ENCODE measurements at places on chromosomes 16 and 17. TPM values are rescaled to one million over a fixed set of nuclear protein-coding genes. Genes with fewer than 3 reads are reported as not detected.

The EIF3CL gene
- 204 TPM for polyA plus RNA-seq

The DPEP3 gene
- not detected for polyA plus RNA-seq

The SLC35G6 gene
- not detected for polyA plus RNA-seq

The XPO6 gene
- 148 TPM for polyA plus RNA-seq

The VAT1 gene
- 149 TPM for polyA plus RNA-seq

The HES7 gene
- polyA plus RNA-seq, result 0.34 TPM

The PRR35 gene
- polyA plus RNA-seq, result not detected

The OTOP2 gene
- polyA plus RNA-seq, result not detected

The SCN4A gene
- polyA plus RNA-seq, result 0.01 TPM

The FBXW10B gene
- 0.93 TPM for polyA plus RNA-seq

The RAP1GAP2 gene
- 25.0 TPM for polyA plus RNA-seq

The ZG16 gene
- not detected for polyA plus RNA-seq

The RNF40 gene
- 45.7 TPM for polyA plus RNA-seq

The KIF19 gene
- polyA plus RNA-seq, result not detected

The CCR7 gene
- polyA plus RNA-seq, result 0.20 TPM

The SOX8 gene
- polyA plus RNA-seq, result not detected

The PSMD7 gene
- 125 TPM for polyA plus RNA-seq

The TMC6 gene
- polyA plus RNA-seq, result 6.2 TPM

The RPAIN gene
- 19.2 TPM for polyA plus RNA-seq

The ACSM5 gene
- not detected for polyA plus RNA-seq
